Stimulated activated CD8-positive, alpha-beta memory T cell treated with anti-CD3 and anti-CD28 coated beads, Interleukin-15, amount 100 ng/mL, for 48 hours (primary cell): ENCODE measurements at places on chromosomes 1 and 21.

- no peak for DNase-seq
Measured at GRCh38 chr1:241156231-241156965, 200.6 kb downstream of the RGS7 start.

GRCh38 chr1:118158924-118159323, 26.1 kb downstream of the SPAG17 start:
- no peak for DNase-seq

DNA sequence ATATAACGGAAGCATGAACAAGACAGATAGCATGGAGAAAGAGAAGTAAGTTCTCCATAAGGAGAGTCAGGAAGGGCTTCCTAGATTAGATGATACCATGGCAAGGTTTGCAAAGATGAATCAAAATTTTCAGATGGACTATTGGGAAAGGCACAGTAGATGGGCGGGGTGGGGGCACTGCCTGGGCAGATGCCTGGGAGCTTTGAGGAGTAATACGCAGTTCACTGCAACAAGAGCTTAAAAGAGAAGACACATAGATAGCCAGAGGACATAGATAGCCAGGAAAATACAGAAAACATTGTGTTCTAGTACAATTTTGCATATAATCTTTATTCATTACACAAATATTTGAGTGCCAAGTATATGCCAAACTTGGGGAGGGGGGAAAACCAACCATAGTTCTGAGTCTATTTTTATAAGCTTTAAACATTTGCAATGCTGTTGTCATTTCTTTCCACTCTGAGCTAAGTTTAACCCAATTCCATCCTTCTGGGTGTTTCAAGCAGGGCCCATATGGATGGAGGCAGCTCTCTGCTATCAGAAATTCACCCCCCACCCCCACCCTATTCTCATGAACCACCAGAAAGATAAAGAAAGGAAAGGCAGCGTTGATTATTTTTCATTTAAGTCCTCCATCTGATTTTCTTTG, 120.6 kb downstream of the NUF2 start:
- DNase-seq = no peak

- no peak for DNase-seq
Measured at GRCh38 chr21:44506279-44507255, 33.4 kb downstream of the KRTAP10-1 start.

DNA sequence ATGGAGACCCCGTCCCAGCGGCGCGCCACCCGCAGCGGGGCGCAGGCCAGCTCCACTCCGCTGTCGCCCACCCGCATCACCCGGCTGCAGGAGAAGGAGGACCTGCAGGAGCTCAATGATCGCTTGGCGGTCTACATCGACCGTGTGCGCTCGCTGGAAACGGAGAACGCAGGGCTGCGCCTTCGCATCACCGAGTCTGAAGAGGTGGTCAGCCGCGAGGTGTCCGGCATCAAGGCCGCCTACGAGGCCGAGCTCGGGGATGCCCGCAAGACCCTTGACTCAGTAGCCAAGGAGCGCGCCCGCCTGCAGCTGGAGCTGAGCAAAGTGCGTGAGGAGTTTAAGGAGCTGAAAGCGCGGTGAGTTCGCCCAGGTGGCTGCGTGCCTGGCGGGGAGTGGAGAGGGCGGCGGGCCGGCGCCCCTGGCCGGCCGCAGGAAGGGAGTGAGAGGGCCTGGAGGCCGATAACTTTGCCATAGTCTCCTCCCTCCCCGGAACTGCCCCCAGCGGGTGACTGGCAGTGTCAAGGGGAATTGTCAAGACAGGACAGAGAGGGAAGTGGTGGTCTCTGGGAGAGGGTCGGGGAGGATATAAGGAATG, 505 bp downstream of the LMNA start:
- no peak for DNase-seq

GRCh38 chr1:28885472-28885877, 28.9 kb upstream of the EPB41 start:
- DNase-seq = no peak

DNA sequence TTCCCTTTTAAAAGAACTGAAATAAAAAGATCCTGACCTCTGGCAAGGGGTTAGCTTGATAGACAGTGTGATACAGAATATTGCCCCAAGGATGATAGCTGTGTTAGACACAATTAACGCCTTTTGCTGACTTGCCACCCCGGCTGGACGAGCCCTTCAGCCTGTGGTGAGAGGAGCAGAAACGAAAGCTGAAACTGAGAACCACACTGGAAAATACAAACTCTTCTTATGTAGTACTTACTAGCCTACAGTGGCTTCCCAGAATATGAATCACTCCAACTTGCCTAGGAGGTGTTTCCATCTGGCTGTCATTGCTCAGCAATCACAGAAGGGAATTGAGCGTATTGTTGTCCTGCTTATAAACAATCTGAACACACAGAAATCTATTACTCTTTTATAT, 22.9 kb downstream of the SAMSN1 start:
- DNase-seq = peak; percentile 49

GRCh38 chr1:31834501-31834900, 18.7 kb upstream of the SPOCD1 start:
- DNase-seq = no peak

GRCh38 chr1:234683127-234683860, 73.3 kb upstream of the IRF2BP2 start:
- no peak for DNase-seq

DNA sequence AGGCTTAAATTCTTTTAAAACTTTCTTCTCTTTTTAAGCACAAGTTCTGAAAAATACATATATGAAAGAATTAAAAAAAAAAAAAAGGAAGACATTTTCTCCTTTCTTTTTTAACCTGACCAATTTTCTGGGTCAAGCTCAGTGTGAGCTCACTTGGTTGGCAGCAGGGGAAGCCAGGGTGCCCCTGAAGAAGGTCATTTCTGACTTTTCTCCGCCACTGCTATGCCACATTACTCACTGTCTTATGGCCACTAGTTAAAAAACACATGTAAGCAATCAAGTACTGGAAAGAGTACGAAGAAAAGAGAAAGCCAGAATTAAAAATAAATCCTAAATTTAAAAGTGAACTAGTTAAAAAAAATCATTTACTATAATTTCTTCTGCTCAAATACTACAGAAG, 275.0 kb downstream of the NEGR1 start:
- no peak for DNase-seq

DNA sequence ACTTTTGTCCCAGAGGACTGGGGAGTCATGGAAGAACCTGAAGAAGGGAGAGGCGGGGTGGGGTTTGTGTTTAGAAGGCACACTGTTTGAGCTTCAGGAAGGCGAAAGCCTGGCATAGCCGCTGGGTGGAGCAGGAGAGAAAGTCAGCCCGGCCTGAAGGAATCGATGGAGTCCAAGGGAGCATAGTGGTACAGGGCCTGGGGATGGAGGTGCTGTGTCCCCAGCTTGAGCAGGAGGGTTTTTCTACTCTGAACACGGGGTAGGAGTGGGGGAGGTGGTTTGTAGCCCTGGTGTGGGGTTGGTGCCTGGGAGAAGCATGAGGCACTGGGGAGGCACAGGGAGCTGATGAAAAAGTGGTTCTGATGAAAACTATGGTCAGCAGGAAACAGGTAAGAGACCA, 4.7 kb upstream of the CCDC24 start:
- DNase-seq = no peak
